ENCODE measurements at places on chromosomes 1 and 21.

DNA sequence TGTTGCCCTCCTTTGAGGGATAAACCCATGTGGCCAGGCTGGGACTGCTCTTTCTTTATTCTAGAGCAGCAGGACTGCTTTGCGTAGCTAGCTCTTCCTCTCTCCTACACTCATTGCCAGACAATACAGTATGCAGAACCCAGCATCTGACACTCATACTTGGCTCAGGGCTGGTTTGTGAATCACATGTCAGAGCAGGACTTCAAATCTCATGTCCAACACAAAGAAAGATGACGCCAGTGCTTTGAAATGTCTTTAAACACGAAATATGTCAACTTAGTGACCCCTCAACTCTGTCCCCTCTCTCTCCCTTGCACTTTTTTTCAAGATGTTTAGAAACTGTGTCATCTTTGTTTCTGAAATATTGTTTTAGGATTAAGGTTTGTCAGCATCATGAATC is 135.0 kb downstream of the TGFB2 start:
- DNase-seq, result no peak

- no peak for DNase-seq
These were observed 25.2 kb downstream of the FHAD1 start for GRCh38 chr1:15272009-15272781.

GRCh38 chr1:19936061-19936750 is 12.8 kb upstream of the PLA2G2E start:
- no peak for DNase-seq

DNA sequence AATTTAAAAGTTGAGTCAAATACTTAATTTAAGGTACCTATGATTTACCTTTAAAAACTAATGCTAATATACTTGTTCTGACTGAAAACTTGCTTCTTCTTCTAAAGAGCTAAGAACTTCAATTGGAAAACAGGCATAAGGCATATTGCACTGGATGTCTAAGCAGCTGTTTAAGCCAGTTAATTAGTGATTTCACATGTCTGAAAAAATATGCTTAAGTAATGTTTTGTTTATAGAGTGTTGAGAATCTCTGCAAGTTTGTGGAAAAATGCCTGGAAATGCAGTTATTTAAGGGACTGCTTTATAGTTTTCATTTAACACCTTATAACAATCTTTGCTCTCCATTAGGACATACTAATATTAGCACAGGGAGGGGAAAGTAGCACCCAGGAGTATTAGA is 28.2 kb downstream of the UBE2U start:
- no peak for DNase-seq

DNA sequence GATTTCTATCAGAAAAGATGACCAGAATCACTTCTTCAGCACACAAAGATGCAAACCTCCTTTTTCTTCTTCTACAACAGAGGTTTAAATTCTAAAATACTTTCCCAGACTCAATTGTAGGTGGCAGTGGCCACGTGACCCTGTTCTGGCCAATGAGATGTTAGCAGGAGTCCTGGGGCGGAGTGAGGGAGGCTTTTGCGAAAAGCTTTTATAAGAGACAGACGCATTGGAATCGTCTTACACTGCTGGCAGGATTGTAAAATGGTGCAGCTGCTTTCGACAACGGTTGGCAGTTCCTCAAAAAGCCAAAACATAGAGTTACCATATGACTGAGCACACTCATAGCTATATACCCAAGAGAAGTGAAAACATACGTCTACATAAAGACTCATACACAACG is 87.0 kb upstream of the MAGI3 start:
- DNase-seq, result no peak

GRCh38 chr1:109210058-109210457 is 3.7 kb upstream of the SARS1 start:
- no peak for DNase-seq

Measured in stimulated activated CD8-positive, alpha-beta memory T cell treated with anti-CD3 and anti-CD28 coated beads, Interleukin-4, amount 100 ng/mL, for 4 hours (primary cell).